ENCODE measurements at places on chromosomes 2 and 18.

GRCh38 chr18:28863396-28863795 lies 686.5 kb upstream of the CDH2 start:
- no peak overlapping the region for H3K27ac ChIP-seq
- no peaks in the 10 kb centered on the region for H3K36me3 ChIP-seq
- H3K4me1 ChIP-seq = no peaks in the 10 kb centered on the region
- no peaks in the 10 kb centered on the region for H3K27me3 ChIP-seq
- DNase-seq = no peak

DNA sequence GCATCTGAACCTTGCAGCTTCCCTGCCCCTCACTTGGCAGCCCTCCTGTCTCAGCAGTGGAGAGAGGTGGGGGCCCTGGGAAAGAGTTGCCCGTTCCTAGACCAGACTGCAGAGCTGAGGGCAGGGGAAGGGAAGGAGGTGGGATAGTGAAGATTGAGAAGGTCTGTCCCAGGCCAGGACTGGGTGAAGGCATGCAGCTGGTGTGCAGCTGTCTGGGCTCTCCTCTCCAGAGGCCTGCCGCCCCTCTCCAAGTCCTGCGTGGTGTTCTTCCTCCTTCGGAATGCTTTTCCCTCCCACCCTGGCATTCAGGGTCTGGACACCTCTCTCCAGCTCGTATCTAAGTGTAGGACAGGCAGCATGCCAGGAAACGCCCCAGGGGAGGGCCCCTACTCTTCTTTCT lies 323.5 kb downstream of the CELF4 start:
- peaks cover 2% of the 10 kb centered on the region for H3K36me3 ChIP-seq
- no peaks in the 10 kb centered on the region for H3K4me1 ChIP-seq
- H3K27me3 ChIP-seq = peaks cover 31% of the 10 kb centered on the region
- DNase-seq = no peak
- H3K27ac ChIP-seq = no peak overlapping the region
- no peak overlapping the region for H3K4me3 ChIP-seq

- DNase-seq = no peak
- peaks cover 2% of the 10 kb centered on the region for H3K27me3 ChIP-seq
- no peak overlapping the region for H3K27ac ChIP-seq
- peaks cover 2% of the 10 kb centered on the region for H3K4me1 ChIP-seq
These were observed 174.0 kb upstream of the PIEZO2 start for GRCh38 chr18:11323359-11323819.

- peaks cover 22% of the 10 kb centered on the region for H3K4me1 ChIP-seq
- no peak for DNase-seq
- no peaks in the 10 kb centered on the region for H3K27me3 ChIP-seq
- no peaks in the 10 kb centered on the region for H3K36me3 ChIP-seq
These were observed 12.7 kb downstream of the FBLN7 start for GRCh38 chr2:112150851-112151250.

- H3K27me3 ChIP-seq = no peaks in the 10 kb centered on the region
- no peak overlapping the region for H3K27ac ChIP-seq
- DNase-seq = no peak
- no peak overlapping the region for H3K4me3 ChIP-seq
- H3K4me1 ChIP-seq = no peaks in the 10 kb centered on the region
- H3K36me3 ChIP-seq = no peaks in the 10 kb centered on the region
These were observed 123.2 kb upstream of the RPRM start for GRCh38 chr2:153601812-153602211.

- no peaks in the 10 kb centered on the region for H3K27me3 ChIP-seq
- no peak overlapping the region for H3K4me3 ChIP-seq
- no peak overlapping the region for H3K27ac ChIP-seq
- H3K36me3 ChIP-seq = no peaks in the 10 kb centered on the region
- no peaks in the 10 kb centered on the region for H3K4me1 ChIP-seq
These were observed 519.4 kb downstream of the TDRD15 start for GRCh38 chr2:21643180-21643579.

DNA sequence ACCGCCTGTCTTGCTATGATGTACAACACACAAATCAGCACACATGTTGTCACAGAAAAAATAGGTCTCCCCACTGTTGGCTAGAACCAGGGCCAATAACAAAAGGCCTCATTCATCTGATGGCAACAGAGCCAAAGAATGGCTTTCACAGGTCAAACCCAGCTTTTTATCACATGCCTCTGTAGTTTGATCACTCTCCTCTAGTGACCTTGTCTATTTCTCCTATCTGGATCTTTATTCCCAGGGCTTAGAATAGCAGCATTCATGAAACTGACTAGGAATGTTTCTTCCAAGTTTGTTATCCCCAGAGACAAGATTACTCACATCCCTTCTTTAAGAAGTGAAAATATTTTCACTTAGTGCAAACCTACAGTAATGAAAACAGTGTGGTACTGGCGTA lies 285.8 kb upstream of the GYPC start:
- H3K4me1 ChIP-seq = no peaks in the 10 kb centered on the region
- H3K4me3 ChIP-seq = no peak overlapping the region
- no peak overlapping the region for H3K27ac ChIP-seq
- no peaks in the 10 kb centered on the region for H3K36me3 ChIP-seq
- peaks cover 3% of the 10 kb centered on the region for H3K27me3 ChIP-seq
- no peak for DNase-seq

DNA sequence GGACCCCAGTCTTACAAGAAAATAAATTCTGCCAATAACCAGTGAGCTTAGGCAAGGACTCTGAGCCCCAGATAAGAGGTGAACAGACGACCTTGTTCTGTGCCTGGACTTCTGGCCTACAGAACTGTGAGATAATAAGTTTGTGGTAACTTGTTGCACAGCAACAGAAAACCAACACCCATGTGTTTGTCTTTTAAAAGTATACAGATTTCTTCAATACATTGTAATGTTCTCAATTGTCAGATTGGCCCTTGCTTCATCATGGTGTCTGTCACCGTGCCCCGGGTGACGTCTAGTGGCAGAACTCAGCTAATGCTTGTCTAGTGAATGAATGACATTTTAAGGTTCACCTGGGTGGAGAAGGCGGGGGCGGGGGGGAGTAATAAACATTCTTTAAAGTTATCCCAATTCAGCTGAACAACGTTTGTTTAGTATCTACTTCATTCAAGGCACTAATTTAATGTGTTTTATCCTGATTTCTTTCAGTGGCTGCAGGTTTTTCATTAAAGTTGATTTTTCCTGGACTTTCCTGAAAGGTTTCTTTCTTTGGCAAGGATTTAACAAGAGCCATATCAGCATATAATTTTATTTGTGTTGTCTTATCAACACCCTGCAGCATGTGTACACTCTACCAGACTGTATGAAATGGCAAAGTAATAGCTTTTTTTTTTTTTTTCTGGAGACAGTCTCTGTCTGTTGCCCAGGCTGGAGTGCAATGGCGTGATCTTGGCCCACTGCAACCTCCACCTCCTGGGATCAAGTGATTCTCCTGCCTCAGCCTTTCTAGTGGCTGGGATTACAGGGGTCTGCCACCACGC lies 123.8 kb upstream of the DLX2 start:
- peaks cover 16% of the 10 kb centered on the region for H3K4me1 ChIP-seq
- no peaks in the 10 kb centered on the region for H3K36me3 ChIP-seq
- no peak overlapping the region for H3K27ac ChIP-seq
- peaks cover 1% of the 10 kb centered on the region for H3K27me3 ChIP-seq
- H3K4me3 ChIP-seq = no peak overlapping the region
- DNase-seq = no peak

DNA sequence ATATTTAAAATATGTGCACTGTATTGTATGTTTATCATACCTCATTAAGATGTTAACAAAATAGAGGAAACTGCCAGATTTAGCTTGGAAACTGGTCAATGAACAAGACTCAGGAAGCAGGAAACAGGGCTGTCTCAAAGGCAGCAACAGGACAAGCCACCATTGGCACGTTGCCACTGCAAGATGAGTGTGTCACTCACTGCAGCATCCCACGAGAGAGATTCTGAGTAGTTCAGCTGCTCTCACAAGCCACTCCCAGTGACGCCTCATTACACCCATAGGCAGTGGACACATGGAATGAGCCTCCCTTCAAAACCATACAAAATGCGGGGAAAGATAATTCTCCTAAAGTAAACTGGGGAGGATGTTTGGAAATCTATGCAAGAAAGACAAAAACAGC lies 181.9 kb upstream of the DLGAP1 start:
- no peaks in the 10 kb centered on the region for H3K4me1 ChIP-seq
- no peaks in the 10 kb centered on the region for H3K27me3 ChIP-seq
- DNase-seq = no peak
- no peaks in the 10 kb centered on the region for H3K36me3 ChIP-seq

GRCh38 chr2:67824186-67824585 lies 238.6 kb downstream of the C1D start:
- H3K27me3 ChIP-seq = no peaks in the 10 kb centered on the region
- DNase-seq = no peak
- no peaks in the 10 kb centered on the region for H3K36me3 ChIP-seq
- no peak overlapping the region for H3K4me3 ChIP-seq

GRCh38 chr2:158498749-158499136 lies 42.0 kb downstream of the PKP4 start:
- peaks cover 1% of the 10 kb centered on the region for H3K36me3 ChIP-seq
- DNase-seq = no peak
- H3K27ac ChIP-seq = no peak overlapping the region
- no peaks in the 10 kb centered on the region for H3K4me1 ChIP-seq

DNA sequence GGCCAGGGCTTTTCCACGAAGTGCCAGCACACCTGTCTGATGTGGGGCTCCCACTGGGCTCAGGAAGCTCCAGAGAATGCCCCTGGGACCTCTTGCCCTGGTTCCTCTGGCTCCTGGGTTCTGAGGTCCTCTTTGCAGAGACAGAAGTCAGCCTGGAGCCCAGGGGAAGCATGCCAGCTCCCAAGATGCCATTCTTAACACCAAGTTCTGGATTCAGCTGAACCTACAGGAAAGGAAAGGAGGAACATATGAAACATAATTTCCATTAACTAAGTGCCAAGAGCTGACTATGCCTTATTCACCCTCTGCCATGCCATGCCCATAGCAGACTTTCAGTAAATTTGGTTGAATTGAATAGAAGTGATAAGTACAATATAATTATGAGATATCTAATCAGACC lies 21.9 kb downstream of the FAM124B start:
- H3K36me3 ChIP-seq = no peaks in the 10 kb centered on the region
- H3K4me3 ChIP-seq = no peak overlapping the region
- no peak overlapping the region for H3K27ac ChIP-seq
- H3K4me1 ChIP-seq = peaks cover 10% of the 10 kb centered on the region

DNA sequence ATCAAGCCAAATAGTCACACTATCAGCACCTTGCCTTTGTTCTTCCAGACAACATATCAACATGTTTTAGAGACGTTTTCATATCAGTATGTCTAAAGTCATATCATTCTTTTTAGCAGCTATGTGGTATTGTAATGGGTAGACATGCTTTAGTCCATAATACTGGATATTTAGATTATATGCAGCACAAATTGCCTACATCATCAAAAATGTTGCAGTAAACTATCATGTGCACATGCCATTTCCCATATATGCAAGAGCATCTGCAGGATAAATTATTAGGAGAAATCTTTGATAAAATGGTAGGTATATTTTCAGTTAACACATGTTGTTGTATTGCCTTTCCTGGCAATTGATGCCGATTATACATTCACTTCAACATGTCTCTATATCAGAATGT lies 636.5 kb downstream of the XIRP2 start:
- H3K4me3 ChIP-seq = no peak overlapping the region
- no peak overlapping the region for H3K27ac ChIP-seq
- H3K27me3 ChIP-seq = no peaks in the 10 kb centered on the region

DNA sequence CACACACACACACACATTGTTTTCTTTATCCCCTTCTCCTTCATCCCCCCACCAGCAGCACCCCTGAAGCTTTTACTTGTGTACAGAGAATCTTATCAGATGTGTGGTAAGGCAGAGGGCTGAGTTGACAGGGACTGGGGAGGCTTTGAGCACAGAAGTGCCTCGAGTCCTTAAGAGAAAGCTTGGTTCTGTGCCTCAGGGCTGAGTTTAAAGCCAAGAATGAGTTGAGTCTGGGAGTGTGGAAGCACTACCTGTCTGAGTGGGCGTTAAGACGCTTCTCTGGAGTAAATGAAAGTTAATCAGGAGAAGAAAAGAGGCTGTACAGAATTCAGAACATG lies 2.7 kb downstream of the ID2 start:
- H3K4me1 ChIP-seq = peaks cover 30% of the 10 kb centered on the region
- H3K27me3 ChIP-seq = peaks cover 7% of the 10 kb centered on the region
- H3K27ac ChIP-seq = peak overlapping the region; percentile 95

DNA sequence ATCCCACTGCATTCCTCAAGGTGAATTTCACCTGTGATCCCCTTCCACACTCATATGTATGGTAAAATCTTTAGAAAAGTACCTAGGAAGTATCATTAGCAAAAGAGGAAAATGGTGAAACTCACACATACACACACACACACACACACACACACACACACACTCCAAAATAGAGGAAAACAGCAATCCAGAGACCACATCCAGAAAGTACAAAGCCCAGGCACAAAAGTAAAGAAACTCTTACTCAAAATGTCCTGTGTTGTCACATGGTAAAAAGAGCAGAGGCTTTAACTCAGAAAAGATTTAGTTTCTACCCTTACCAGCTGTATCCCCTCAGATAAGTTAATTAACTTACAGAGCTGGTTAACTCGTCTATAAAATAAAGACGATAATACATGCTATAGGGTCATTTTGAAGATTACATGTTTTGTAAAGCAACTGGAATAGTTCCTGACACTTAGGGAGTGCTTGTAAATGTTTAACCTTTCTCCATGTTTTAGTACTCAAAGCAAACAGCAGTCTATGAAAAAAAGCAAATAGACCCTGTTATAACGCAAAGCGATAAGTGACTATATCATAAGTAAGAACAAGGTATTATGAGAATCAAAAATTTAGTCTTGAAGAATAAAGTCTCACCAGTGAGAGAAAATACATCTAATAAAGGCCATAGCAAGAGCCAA lies 360.0 kb upstream of the LRATD1 start:
- H3K27ac ChIP-seq = no peak overlapping the region
- no peak overlapping the region for H3K4me3 ChIP-seq
- no peak for DNase-seq

DNA sequence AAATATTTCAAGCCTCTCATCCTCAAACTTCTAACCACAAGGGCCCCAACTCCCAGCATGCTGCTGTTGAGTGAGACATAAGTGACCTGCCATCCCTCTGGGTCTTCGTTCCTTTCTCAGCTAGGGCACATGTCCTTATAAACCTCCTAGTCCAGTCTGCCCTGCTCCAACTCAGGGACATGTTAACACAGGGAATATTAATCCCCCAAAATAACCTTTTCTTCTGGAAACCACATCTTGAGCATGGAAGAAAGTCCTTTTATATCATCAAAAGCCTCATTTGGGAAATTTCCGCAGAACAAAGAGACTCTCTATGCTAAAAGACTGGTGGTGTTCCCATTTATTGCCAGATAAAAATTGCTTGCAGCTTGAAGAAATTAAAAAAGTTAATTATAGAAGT lies 14.4 kb downstream of the TNP1 start:
- no peak for DNase-seq
- H3K27me3 ChIP-seq = peaks cover 3% of the 10 kb centered on the region
- H3K4me1 ChIP-seq = peaks cover 4% of the 10 kb centered on the region
- H3K4me3 ChIP-seq = no peak overlapping the region
- H3K27ac ChIP-seq = no peak overlapping the region

GRCh38 chr2:63044362-63045327 lies 6.0 kb upstream of the OTX1 start:
- H3K27ac ChIP-seq = no peak overlapping the region
- H3K4me1 ChIP-seq = peaks cover 26% of the 10 kb centered on the region
- H3K4me3 ChIP-seq = no peak overlapping the region
- DNase-seq = no peak
- H3K36me3 ChIP-seq = peaks cover 11% of the 10 kb centered on the region
- peaks cover 53% of the 10 kb centered on the region for H3K27me3 ChIP-seq

All from activated naive CD8-positive, alpha-beta T cell treated with anti-CD3 and anti-CD28 coated beads, Interleukin-2, amount 50 U/mL, for 24 hours (primary cell).